Activated CD8-positive, alpha-beta memory T cell treated with anti-CD3 and anti-CD28 coated beads, Interleukin-2, amount 50 U/mL, for 4 hours (primary cell): ENCODE measurements at places on chromosomes 12 and 14.

DNA sequence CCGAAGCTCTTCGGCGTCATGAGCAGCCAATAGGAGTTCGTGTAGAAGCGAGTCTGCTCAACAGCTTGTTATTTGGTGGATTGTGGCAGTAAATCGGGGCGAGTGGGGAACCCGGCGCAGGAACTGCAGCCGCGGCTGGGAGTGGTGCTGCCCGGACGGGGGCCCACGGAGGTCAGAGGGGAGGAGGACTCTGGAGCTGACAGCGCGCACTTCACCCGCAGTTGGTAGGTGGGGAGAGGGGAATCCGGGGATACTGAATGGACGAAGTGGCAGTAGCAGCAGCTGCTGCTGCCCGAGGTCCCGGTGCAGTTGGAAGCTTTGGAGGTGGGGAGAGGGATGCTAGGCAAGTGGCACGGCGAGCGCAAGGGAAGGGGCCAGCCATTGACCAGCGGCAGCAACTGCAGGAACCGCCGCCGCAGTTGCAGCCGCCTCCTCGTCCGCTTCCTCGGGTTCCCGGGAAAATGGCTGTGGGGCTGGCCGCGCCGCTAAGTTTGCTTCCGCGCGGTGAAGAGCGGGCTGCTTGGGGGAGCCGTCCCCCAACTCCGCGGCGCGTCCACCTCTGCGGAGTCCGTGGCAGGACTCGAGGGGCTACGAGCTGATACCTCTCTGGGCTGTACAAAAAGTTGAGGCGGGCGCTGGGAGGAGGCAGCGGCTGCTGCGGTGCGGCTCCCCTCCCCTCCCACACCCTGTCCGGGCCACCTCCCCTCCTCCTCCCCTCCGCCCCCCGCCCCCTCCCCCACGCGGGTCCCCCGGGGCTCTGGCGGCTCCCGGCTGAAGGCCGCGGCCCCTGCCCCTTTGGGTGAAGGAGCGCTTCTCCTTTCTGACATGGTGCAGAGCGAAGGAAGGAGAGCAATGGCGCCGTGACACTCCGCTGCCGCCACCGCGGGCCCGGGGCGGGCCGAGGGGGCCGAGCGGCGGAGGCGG, at the start of gene ARID4A:
TSS of gene ARID4A (plus strand) at position 79 of the 924 bp plus-strand sequence. CDS start 1,300 bp downstream, outside the sequence.
- peak; percentile 72 for DNase-seq

GRCh38 chr14:39241637-39242036, 7.9 kb downstream of the MIA2 start:
- DNase-seq, result no peak

DNA sequence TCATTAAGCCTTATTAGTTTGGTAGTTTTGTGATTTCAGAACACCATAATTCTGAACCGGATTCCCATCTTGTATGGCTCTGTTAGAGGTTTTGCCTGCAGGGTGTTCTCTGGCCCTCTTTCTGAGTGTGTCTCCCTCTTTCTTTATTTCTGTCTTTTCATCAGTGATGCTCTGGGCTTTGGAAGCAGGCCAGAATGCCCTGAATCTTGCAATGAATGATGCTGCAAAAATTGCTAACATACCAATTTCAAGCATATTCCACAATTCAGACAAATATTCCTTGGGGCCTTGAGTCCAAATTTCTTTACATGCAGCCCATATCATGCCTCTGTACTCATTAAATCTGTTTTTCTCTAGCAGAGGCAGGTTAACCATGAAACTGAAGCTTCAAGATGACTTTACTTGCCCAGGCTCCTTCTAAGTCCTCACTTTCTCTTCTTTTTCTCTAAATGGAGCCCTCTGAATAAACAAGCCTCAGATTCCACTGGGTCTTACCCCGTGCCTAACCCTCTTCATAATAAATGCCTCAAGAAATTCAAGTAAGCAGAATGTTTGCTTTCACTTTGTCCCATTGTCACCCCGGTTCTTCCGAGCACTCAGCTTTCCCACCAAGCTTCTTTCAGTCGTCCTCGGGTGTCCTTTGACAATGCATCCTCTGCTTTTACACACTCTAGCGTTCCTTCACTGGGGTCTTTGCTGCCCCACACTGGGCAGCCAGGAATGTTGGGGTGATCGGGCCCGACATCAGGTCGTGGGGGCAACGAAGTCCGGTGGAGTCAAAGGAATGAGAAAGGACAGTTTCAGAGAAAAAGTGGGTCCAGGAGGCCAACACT, 78.8 kb upstream of the SLC38A4 start:
- DNase-seq, result no peak

GRCh38 chr12:54374562-54375258, 9.8 kb downstream of the ZNF385A start:
- no peak for DNase-seq

DNA sequence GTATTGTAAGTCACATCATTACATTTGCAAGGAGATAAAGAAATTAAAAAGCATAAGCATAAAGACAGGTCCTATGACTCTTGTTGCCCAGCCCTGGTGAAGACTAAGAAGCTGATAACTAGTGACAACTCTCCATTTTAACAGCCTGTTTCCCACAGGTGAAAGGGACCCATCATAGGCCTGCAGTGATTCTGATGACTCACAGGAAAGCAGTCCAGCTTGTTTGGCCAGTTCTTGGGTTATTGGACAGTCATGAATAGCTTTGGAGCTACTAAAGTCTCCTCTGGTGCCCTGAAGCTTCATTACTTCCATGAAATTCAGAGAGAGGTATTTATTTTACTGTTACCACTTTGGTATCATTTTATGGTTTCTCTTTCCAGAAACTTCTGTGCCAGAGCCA, 55.5 kb upstream of the DYRK2 start:
- DNase-seq, result no peak

- DNase-seq, result no peak
Observed at GRCh38 chr12:2857576-2857975, 737 bp upstream of the TEX52 start.

GRCh38 chr14:55749201-55749812, 169.3 kb downstream of the KTN1 start:
- DNase-seq, result no peak

DNA sequence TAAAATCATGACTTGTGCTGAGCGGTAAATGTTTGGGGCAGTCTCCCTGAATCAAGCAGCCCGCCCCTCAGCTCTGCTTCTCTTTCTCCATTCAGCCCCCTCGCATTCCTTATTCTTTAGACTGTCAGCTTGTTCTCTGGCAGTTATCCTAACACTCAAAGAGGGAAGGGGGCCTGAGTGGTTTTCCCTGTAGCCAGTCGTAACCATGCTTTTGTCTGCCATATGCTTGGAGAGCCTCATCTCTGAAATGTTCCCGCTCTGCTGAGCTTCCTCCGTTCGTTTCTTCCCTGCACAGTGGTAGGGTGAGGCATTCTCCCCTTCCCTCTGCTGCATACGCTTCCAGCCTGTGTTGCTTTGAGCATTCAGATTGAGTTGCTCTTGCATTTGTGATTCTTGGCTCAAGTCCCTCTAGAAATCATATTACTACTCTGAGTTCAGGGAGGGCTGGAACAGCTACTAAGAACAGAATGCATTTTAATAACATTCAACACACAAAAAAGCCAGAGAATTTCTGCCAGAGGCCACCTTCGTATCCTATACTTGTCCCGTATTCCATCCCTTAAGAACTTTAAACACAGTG, 119.7 kb downstream of the FBXL14 start:
- DNase-seq, result no peak

DNA sequence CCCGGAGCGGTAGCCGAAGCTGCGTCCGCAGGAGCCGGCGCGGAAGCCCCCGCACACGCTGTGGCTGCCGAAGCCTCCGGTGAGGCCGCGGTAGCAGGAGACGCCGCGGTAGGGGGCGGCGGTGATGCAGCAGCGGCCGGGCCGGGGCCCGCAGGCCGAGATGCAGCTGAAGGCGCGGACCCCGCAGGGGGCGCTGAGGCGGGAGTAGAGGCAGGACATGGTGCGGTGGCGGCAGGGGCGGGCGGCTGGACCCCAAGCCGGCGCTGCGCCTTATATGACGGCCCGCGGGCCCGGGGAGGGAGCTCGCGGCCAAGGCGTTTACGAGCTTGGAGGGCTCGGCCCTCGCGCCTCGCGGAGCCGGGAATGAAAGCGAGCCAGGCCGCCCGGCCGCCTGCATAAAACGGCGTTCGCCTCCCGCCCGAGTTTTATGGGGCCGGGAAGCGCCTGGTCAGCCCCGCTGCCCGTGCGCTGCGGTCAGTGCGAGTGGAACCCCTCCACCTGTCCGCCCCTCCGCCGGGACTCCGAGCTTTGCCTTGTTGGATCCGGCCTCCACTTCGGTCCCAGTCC, 16.0 kb upstream of the KRT86 start:
- DNase-seq, result no peak

DNA sequence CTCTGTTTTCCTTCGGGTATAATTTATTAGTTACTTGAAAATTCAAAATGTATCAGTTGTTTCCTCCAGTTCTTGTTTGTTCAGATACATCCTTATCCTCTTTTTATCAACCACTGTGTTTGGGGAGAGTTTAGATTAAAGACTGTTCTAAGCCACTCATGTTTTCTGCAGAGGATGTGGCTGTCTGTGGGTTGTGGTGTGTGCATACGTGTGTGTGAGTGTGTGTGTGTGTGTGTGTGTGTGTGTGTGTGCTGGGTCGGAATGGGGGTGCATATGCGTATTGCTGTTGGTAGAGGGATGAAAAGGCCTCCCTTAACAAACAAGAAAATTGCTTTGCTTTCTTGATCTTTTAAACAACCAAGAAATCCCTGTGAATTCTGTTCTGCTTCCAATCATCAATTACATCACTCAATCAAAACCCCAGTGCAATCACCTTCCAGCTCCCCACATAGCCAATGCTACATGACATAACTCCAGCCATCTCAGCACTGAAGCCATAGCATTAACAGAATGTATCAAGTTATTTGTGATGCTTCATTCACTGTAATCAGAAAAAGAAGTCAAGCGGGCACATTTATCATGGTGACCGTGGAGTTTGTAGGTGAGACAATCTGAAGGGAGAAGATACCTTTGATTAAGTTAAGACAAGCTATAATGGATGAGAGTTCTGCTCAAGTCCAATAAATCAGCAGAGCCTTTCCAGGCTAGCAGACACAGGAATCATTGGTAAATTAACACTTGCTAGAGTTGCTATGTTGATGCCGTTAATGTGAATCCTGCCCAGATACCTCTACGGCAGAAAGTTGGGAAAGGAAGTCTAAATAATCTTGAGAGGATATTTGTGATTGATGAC, 131.9 kb downstream of the RMST start:
- DNase-seq, result no peak
